ENCODE measurements at places on chromosomes 4 and X.

- no peak for DNase-seq
Observed at GRCh38 chrX:84724576-84724975, 222.3 kb upstream of the HDX start.

- no peak for DNase-seq
Observed at GRCh38 chrX:150566734-150567182, 1.7 kb upstream of the MTM1 start.

DNA sequence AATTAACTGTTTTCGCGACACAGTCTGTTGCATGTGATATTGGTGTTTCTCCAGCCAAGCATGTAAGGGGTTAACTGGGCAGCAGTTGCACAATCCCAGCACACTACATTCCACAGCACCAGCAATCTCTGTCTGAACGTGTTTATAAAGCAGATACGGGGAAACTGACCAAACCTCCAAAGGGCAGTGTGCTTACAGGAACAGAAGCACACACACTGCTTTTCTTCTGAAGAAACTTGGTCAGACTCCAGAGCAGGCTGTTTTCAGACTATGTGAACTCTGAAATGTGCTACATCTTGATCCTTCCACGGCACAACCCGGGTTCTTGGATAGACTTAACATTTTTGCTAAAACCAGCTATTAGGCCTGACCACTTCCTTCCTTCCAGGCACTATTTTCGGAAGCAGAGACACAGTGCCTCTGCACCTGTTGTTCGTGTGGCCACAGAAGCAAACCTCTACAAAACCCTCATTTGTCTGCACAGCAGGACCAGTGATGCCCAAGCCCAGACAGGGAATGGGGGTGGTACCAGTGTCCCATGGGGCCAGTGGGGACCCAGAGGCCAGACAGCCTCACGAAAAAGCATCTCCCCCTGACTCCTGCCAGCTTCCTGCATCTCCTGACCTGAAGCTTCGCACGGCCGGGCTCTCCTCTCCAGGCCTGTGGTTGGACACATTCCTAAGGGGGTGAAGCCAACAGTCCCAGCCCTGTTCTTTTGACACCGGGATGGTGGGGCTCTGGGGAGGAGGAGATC is 90.1 kb downstream of the IRF2 start:
- DNase-seq = no peak

DNA sequence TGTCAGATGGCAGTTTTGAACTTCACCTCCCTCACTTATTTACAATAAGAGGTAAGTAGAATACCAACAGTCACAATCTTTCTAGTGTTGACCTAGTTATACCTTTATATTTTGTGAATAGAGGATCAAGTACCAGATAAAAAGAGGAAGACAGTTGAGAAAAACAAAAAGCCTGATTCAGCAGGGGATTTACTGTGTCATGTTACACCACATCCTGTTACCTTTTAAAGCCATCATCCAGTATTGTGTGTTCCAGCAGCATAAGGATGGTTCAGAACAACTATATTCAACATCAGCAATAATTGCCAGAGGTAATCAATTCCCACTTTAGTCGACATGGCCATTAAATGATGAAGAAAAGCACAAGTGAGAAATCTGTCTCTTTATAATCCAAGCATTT is 21.3 kb upstream of the CXCL6 start:
- no peak for DNase-seq

- DNase-seq = no peak
Observed at GRCh38 chr4:187283201-187283955, 559.7 kb upstream of the FAT1 start.

- DNase-seq = no peak
Observed at GRCh38 chr4:130648570-130648969, 1552.6 kb downstream of the C4orf33 start.

GRCh38 chr4:107034091-107034995 is 1.8 kb downstream of the DKK2 start:
- DNase-seq = peak; percentile 22

- DNase-seq = no peak
Observed at GRCh38 chrX:102765809-102766208, 45.3 kb downstream of the GPRASP3 start.

DNA sequence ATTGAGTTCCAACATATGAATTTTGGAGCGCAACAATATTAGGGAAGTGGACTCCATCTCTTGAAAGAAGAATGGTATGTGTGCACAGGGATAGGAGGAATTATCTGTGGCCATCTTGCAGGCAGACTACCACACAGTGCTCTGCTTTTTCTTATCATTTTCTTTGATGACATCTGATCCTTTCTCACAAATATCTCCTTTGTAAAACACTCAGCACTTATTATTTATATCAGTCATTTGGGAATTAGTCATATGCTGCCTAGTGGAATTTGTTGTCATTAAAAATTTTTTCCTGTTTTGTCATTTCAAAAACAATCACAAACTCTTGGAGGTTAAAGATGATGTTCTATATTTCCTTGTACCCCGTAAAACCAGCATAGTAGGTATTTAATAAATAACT is 444.3 kb upstream of the ATOH1 start:
- DNase-seq = no peak

Measured in left colon (tissue), 2 donors.